Adrenal gland (tissue), 19 donors: ENCODE measurements at places on chromosomes 11 and 22. TPM values are rescaled to one million over a fixed set of nuclear protein-coding genes. Genes with fewer than 3 reads are reported as not detected.

DNA sequence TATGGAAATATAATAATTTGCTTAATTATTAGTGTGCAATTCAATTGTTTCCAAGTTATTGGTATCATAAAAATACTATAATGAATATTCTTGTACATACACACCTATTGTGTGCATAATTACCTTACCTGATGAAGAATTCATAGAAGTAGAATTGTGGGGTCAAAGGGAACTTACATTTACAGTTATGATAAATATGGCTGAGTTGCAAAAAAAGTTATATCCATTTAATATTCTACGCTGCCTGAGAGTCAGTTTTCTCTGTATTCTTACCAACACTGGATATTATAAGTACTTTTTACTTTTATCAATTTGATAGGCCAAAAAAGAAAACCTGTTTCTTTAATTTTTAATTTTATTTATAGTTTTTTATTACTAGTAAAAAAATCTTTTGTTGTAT is 2.1 kb upstream of the PSMA1 start:
- no peak for DNase-seq

TMEM132A gene
- 37.9 TPM for polyA plus RNA-seq

GRCh38 chr11:126465573-126466188 is 110.2 kb downstream of the ST3GAL4 start:
- no peak for DNase-seq

- peak; percentile 77 for DNase-seq
Observed at GRCh38 chr11:94933223-94934130, 39.9 kb downstream of the CWC15 start.

MS4A7 gene
- 17.5 TPM for polyA plus RNA-seq

VWA5A gene
- 26.4 TPM for polyA plus RNA-seq

- no peak for DNase-seq
Observed at GRCh38 chr11:11332141-11332710, 20.8 kb downstream of the CSNK2A3 start.

CALCA gene
- not detected for polyA plus RNA-seq

- no peak for DNase-seq
Observed at GRCh38 chr22:24723111-24723510, 51.4 kb downstream of the PIWIL3 start.

DNA sequence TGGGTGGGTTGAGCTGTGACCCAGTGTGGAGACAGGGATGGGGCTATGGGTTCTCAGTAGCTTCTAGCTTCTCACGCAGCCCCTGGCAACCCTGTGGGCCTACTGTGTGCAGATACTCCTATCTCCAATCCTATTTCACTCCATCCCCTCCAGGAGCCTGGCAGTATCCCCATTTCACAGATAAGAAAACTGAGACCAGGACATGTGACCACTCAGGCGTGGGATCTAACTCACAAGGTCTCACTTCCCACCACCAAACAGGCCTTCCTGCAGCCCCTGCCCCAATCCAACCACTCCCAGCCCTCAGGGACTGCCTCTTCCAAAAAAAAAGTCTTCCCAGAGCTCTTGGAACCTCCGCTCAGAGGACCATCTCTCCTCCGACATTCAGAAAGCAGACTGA is 15.6 kb downstream of the ELFN2 start:
- no peak for DNase-seq

GRCh38 chr11:2379466-2380174 is 2.5 kb downstream of the CD81 start:
- DNase-seq = no peak

GRCh38 chr22:29080106-29080975 is 7.5 kb downstream of the KREMEN1 start:
- no peak for DNase-seq

OR10W1 gene
- not detected for polyA plus RNA-seq

DNA sequence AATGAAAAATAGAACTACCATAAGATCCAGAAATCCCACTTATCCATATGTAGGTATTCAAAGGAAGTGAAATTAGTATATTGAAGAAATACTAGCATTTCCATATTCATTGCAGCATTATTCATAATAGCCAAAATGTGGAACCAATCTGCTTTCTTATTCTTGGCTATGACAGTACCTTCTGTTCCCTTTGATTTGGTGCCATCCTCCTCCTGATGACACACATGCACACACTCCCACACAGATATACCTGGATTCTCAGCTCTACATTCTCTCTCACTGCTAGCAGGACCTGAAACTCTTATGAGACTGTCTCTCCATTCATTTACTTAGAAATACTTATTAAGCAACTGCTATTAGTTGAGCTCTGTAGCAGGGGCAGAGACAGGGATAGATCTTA is 582.6 kb upstream of the TENM4 start:
- DNase-seq = no peak

DNA sequence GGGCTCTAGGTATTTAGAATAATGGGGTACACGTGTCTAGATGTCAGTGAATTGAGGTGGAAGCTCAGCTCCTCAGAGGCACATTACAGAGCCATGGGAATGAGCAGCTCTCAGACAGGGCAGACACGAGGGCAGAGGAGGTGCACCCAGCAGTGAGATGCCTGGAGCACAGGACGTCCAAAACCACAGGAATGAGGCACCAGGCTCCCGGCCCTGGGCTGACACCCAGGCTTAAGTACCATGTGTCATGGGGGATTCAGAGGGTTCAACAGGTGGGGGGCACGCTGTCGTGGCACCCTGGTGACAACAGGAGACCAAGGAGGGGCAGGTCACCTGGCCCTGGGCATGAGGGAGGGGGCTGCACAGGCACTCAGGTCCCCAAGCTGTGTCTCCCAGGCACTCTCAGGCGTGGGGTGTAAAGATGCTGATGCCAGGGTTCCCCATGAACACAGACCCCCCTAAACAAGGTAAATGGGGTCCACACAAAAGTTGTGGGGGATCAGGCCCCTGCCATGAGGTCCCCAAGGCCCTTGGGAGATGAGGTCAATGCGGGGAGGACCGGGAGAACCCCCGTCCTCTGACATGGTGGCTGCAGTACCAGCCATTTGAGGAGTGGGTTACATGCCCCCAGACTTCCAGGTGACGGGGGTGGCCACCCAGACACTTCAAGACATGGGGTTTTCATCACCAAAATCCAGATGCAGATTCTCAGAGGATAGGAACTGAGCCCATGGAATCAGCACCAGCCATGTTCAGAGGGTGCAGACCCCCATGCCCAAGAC is 5.6 kb upstream of the SYT8 start:
- DNase-seq = peak; percentile 18

DNA sequence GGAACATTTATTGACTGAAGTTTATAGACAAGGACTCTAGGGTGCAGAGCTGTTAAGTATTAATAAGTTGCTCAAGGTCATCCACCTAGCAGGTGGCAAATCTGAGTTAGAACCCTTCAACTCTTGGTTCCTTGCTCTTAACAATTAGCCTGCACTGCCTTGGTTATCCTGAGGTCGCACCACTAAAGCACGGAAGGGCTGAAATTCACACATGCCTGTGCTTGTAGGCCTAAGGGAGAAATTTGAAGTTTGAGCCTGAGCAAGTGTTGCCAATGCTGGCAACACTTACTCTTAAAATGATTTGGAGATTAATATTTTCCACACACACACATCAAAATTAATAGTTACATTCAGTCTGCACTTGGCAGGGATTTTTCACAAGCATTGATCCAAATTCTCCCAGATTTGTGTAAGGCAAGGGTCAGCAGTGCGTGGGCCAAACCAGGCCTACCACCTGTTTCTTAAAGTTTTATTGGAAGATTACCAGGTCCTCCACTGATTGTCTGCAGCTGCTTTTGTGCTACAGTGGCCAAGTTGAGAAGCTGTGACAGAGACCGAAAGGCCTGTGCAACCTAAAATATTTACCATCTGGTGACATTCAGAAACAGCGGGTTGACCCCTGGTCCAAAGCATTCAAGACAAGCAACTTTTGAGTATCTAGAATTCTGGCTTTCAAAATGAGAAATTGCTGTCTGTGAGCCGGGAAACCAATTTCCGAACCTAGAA is 16.3 kb downstream of the APOL5 start:
- DNase-seq = no peak

KIRREL3 gene
- 0.64 TPM for polyA plus RNA-seq

DNA sequence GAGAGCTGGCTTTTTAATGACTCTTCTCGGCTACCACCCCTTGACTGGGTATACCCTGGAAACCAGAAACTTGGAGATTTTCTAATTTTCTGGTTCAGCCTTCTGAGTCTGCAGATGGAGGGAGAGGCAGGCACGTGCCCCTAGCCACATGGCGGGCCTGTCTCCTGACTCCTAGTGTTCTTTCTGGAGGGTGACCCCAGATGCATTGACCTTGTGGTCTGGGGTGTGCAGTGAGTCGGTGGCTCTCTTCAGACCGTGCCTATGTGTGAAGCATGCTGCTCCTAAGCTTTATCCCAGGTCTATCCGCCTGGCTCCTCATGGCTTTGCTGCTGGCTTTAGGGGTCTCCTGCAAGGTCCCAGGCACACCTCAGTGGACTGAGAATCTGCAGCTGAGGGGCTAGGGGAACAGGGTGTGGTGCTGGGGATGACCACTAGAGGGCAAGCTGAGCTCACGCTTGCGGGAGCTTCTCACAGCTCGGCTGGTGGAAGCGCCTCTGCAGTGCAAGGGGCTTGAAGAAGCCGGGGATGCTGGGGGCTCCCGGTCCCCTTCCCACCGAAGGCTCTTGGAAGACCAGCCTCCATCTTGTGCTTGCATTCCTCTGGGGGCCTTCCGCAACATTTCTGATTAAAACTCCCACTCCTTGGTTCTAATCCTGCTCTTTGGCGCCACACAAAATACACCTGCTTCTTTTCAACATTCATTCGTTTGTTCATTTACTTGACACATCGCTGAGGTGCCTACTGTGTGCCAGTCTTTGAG is 51.8 kb downstream of the OTOG start:
- DNase-seq = peak; percentile 82

DNA sequence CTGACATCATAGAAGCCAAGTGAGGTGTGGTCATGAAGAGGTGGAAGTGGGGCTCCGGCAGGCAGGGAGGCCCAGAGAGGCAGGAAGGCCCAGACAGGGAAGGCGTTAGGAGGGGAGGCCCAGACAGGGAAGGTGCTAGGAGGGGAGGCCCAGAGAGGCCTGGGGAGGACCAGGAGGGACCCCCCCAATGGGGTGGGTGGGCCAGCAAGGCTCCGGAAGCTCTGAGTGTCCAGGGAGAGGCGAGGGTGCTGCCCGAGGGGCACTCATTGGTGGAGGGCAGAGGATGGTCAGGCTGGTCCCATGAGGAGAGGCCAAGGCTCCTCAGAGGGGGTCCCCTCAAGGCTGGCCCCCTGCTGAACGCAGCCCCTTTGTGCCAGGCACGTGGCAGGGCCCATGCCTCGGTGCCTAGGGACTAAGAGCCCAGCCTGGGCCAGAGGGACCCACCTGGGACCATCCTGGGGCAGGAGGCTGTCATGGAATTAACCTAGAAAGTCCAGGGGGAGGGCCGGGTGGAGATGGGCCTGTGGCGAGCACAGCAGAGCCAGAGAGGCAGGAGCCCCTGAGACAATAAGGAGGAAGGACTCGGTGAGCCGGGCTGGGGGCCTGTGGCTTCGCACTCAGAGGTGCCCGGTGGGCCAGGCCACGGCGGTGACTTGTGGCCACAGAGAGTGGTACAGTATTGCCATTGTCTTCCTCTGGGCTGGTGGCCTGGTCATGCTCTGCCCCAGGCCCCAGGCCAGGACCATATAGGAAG is 12.2 kb downstream of the PHLDA2 start:
- no peak for DNase-seq

DNA sequence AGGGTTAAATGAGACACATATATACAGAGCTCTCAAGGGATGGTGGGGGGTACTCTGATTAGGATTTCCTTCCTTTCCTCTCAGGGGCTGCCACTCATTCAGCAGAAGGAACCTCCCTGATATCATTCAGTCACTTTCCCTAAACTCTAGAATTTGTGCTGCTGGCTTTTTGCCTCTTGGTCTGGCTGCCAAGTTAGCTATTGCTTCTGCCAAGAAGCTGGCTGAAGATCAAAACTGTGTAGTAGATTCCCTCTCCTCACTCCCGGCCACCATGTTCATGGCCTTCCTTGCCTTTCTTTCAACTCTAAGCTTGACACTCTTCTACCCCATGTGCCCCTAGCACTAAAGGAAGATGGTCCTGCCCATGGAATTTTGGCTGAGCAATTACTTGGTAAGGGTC is 18.7 kb downstream of the SLC6A5 start:
- DNase-seq = peak; percentile 39

HBB gene
- 1.3 TPM for polyA plus RNA-seq

DNA sequence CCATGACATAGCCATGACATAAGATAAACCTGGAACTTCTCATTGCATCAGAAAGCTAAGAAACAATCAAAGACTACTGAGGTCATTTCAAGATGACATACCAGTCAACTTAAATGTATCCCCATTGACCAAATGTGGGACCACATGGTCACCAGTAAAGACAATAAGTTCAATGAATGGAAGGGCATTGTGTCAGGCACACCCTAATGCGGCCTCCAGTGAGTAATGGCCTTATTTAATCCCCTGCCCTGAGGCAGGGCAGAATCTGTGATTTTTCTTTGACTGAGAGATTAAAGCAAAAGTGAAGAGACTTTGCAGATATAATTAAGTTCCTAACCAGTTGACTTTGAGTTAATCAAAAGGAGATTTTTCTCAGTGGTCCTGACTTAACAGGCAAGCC is 17.3 kb upstream of the SYT8 start:
- no peak for DNase-seq

DNA sequence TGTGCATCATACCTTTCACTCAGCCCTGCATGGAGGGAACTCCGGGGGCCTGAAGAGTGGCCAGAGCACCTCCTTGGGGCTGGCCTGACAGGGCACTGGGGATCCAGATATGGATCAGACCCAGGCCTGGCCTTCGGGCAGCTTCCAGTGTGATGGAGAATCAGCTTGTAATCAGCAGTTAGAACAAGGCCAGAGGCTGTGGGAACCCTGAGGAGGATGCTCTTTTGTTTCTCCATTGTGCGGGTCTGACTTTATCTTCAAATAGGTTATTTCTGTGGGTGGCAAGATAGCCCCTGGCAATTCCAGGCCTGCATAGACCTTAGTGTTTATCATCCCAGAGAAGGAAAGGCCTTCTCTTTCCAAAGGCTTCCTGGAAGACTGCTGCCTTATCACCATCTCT is 12.3 kb downstream of the DGAT2 start:
- DNase-seq = no peak

OR5P2 gene
- not detected for polyA plus RNA-seq

GRCh38 chr11:24386546-24387397 is 110.1 kb upstream of the LUZP2 start:
- DNase-seq = no peak

DNA sequence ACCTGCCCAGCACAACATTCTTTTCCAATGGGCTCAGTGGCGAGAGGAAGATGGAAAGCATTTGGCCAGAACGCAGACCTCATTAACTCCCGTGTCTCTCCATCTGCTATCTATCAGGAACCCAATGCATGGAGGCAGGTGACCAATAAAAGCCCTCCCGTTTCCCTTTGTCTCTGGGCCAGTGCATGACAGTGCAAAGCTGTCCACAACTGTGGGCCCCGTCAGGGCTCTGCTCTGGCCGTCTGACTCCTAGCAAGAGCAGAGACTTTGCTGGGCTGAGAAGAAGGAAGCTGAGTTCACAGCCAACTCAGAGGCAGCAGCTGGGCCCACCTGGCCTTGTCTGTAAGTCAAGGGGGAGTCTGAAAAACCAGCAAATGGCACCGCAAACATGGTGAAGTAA is 177.8 kb downstream of the TENM4 start:
- no peak for DNase-seq

- no peak for DNase-seq
Observed at GRCh38 chr11:44178381-44178780, 82.9 kb downstream of the EXT2 start.

- peak; percentile 74 for DNase-seq
Observed at GRCh38 chr11:71447791-71448256, 369 bp downstream of the DHCR7 start.

NPAS4 gene
- polyA plus RNA-seq = 0.72 TPM

MSANTD4 gene
- 3.7 TPM for polyA plus RNA-seq

MAJIN gene
- polyA plus RNA-seq = 0.24 TPM

GRCh38 chr22:45783021-45783420 is 111.4 kb downstream of the ATXN10 start:
- DNase-seq = no peak

GRCh38 chr11:4071914-4072313 is 22.7 kb upstream of the RRM1 start:
- no peak for DNase-seq
